ENCODE measurements at places on chromosomes 6 and 20.

- peak; percentile 86 for DNase-seq
Observed at GRCh38 chr6:113690281-113691259, 166.6 kb upstream of the MARCKS start.

DNA sequence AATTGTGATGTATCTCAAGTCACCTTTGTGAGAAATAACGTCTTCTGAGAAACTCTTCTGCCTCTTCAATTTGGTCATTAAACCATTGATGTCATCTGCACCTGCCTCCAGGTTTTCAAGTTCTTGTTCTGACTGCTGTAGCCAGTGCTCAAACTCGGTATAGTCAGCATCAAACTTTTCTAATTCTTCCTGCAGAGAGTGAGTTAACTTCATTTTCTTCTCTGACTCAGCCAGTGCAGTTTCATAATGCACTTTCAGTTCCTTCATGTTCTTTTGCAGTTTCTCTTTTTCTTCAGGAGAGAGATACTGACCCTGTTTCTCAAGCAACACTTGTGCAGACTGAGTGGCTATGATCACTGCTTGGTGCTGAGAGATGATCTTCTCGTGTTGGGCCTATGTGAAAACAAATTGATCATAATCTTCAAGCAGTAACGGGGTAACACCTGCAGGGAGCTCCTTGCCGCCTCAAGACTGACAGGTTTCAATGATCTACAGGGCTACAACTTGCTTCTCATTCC is 48.8 kb downstream of the DST start:
- no peak for DNase-seq

DNA sequence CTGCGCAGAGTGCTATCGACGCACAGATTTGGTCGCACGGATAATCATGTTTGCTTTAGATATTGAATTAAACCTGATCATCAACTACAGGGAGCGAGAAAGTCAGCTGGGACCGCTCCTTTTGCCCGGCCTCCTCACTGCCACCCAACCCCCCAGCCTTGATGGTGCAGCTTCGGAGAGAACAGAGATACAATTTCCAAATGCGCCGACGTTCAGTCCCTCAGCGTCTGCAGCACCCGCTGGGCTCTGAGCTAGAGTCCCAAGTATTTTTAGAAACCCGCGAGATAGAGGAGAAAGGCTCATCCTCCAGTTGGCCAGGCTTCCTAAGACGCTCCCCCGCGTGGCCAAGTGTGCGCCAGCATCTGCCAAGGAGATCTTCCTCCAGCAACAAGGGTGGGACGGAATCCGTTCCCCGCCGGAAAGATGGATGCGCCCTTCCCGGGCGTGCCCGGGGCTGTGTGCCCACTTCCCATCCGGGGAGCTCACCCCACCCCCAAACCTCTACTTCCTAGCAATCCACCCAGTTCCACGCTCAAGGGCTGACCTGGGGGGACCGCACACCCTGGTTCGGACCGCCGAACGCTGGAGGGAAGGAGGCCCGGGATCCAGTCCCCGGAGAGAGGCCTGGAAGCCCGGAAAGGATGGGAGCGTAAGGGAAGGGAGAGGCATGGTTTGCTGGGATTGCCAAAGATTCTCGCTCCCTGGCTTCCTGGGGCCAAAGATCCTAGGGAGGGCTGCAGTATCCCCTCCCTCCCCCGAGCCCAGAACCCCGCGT is 4.1 kb downstream of the NKX2-2 start:
- DNase-seq, result peak; percentile 55

DNA sequence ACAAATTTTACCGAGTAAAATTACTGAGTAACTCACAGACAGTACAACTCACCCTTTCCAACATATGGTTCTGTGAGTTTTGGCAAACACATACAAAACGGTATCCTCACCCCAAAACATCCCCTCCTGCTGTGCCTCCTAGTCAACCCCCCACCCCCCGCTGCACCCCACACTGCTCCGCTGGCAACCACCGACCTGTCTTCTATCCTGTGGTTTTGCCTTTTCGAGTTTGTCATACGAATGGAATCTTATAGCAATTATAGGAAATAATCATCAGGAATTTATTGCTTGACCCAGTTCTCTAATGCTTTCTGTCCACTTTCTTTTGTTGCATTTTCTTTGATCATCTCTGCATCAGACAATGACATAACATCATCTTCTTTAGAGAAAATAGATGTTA is 312.3 kb downstream of the KIF16B start:
- DNase-seq, result peak; percentile 80

DNA sequence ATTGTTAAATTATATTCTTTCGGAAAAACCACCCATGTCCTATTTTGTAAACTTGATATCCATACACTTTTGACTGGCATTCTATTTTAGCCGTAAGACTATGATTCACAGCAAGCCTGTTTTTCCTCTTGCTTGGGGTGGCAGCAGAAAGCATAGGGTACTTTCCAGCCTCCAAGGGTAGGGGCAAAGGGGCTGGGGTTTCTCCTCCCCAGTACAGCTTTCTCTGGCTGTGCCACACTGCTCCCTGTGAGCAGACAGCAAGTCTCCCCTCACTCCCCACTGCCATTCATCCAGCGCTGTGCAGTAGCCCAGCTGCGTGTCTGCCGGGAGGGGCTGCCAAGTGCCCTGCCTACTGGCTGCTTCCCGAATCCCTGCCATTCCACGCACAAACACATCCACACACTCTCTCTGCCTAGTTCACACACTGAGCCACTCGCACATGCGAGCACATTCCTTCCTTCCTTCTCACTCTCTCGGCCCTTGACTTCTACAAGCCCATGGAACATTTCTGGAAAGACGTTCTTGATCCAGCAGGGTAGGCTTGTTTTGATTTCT is 2.1 kb upstream of the ESR1 start:
- no peak for DNase-seq

DNA sequence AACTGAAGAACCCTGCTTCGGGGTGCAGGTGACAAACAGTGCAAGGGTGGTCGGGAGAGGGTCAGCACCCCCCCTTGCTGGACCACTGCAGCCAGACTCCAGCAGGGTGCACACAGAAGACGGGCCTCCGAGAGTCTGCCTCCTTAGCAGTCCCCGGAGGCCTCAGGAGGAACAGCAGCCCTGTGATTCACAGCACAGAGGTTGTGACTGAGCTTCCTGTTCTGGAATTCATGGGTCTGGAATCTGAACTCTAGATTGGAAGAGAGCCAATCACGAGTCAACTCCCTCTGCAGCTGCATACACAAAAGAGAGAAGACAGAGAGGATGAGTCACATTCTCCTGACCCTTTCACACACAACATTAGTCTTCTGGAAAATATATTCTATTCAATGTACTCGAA is 249.0 kb upstream of the OPRM1 start:
- DNase-seq, result peak; percentile 80

- DNase-seq, result peak; percentile 44
Observed at GRCh38 chr6:30325150-30325872, 1.4 kb upstream of the TRIM39 start.
